Renal pelvis (tissue), 12 donors: ENCODE measurements at places on chromosomes 1 and 21. TPM values are rescaled to one million over a fixed set of nuclear protein-coding genes. Genes with fewer than 3 reads are reported as not detected.

DNA sequence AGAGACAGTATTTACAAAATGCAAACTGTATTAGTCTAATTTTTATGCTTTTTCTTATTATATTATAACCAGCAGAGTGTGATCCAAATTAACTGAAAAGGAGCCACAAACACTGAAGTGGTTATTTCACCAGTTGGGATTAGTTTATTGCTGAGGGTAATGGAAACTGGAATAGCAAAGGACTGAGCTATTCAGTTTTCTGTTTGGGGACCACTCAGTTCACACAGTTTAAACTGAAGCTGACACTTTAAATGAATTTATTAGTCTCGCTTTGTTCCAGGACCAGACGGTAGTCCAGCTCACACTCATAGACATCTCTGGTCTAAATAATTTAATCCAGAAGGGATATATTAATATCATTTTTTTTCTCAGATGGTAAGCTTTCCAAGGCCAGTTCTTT lies 410.7 kb downstream of the LTN1 start:
- no peak for DNase-seq

DNA sequence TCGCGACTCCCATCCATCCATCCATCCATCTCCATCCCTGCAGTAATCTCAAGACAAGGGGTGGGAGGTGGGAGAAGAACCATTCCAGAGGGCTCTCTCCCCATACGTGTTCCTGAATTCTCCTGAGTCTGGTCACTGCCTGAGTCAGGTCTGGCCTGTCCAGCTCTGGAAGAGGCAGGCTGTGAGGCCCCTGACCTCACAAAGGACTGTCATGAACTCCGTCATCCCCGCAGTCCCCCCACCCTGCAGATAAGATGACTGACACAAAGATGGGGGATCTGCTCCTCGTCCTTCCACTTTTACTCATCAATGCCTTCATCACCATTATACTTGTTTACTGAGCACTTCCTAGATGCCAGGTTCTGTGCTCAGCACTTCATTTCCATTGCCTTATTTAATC lies 1.6 kb upstream of the MAP7D1 start:
- no peak for DNase-seq

The CFHR1 gene
- 0.13 TPM for polyA plus RNA-seq

- no peak for DNase-seq
Measured at GRCh38 chr1:8398677-8399076, 80.8 kb downstream of the SLC45A1 start.

GRCh38 chr1:43492826-43493225 lies 37.9 kb upstream of the PTPRF start:
- no peak for DNase-seq

DNA sequence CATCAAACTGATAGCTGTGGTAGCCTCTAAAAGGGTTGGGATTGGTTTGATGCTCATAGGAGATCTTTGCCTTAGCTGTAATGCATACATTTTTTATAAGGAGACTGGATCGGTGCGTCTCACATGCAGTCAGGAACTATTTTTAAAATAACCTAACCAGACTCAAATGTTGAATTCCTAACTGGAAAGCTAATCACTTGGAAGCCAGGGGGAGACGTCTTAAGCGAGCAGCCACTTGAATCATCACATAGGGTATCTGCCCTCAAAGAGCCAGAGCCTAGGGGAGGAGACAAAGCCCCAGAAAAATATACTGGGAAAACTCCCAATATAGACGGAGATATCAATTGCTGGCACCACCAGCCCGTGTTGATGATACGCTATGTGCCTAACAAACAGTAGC lies 61.7 kb upstream of the PUM1 start:
- DNase-seq, result no peak
